T1000 (cell line): ENCODE measurements at places on chromosomes 4 and X.

DNA sequence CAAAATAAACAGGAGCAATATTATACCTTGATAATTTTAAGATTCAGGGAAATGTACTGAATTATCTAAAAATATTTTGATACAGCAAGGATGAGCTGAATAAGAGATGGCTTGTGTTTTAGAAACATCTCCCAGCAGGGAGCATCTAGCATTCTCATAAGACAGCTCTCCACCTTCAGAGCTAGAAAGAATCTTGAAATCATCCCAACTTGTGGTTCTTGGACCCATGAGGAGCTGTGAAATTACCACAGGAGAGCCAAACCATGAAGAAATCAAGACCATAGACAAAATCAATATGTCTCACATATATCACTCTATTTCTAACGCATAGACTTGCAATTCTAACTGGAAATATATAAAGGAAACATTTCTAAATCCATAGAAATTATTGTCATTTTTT, 210.6 kb upstream of the DKK2 start:
- DNase-seq = no peak

DNA sequence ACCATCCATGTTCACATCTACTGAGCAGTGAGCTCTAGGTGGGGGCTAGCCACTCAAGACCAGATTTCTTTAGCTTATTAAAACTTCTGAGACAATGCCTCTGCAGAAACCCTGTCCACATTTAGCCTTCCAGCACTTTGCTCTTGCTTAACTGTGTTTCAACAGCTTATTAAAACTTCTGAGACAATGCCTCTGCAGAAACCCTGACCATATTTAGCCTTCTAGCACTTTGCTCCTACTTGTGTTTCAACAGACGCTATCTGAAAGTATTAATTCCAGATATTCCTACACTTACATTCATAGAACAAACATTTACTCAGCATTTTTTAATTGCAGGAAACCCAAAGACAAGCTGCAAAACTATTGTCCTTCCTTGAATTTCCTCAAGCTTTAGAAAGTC, 91.9 kb downstream of the SEL1L3 start:
- DNase-seq = no peak

- DNase-seq = no peak
Observed at GRCh38 chr4:5962416-5962815, 55.8 kb downstream of the C4orf50 start.

- DNase-seq = no peak
Observed at GRCh38 chrX:54530357-54530900, 410 bp downstream of the GNL3L start.

- DNase-seq = no peak
Observed at GRCh38 chr4:16157609-16158503, 68.4 kb downstream of the TAPT1 start.

GRCh38 chr4:78568640-78569305, 17.2 kb downstream of the ANXA3 start:
- DNase-seq = no peak

- no peak for DNase-seq
Observed at GRCh38 chr4:180434131-180434895, 1808.9 kb upstream of the TENM3 start.

DNA sequence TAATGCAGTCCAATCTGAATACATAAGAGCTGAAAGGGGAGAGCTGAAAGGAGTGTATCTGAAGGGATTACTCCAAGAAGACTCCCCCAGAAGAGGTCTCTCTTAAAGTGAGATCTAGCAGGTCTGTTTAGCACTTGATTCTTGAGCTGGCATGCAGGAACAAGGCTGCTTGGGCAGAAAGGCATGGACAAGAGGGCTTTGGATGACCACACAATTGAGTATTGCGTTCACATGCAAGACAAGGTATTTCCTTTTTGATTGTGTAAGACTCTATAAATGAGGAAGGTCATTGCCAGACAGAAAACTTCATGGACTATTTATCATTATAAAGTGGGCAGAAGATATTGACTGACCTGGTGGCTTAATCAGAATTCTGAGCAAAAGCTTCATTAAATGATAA, 145.5 kb upstream of the AFF2 start:
- no peak for DNase-seq

DNA sequence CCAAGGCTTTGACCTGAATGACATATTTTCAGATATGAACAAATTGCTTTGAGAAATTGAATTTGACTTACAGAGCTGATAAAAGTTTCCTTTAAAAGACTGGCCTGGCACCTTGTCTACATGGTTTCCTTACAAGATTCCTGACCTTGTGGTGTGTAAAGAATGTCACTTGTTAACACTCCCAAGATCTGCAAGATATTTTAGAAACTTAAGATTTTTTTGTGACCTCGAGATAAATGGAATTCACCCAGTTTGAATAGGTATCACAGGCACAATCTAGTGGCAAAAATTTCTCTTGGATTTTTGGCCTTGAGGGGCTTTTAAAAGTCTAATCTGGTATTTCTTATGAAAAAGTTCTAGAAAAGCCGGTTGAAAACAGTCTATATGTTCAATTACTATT, 1568.9 kb upstream of the IGFBP7 start:
- no peak for DNase-seq

GRCh38 chrX:40013266-40014195, 84.2 kb downstream of the BCOR start:
- DNase-seq = peak; percentile 3

DNA sequence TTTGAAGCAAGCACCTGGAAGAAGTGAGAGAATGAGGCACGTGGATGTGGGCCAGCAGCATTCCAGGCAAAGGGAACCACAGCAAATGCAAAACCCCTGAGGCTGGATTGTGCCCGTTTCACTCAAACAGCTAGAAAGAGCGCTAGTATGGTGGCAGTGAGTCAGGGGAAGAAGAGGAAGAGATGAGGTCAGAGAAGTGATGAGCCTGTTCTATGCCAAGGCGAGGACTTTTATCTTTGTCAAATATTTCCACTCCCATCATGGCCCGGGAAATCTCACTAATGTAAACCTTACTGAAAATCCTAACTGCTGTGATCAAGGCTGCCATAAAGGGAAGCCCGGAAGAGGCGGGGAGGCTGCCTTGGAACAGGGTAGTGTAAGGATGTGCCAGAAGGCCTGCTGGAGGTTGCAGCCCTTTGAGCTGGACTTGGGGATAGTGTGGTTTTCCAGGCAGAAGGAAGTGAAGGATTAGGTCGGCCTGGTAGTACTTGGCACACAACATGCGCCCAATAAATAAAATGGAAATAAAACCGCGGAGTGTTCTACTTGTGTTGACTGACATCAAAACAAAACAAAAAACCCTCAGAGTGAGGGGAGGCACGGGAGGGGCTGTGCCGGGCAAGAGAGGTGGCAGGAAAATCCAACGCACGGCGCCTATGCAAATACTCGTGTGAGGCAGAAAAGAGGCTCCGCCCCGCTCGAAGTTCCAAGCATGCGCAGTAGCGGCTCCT, 1.2 kb upstream of the CDK16 start:
- no peak for DNase-seq

- DNase-seq = no peak
Observed at GRCh38 chr4:2913168-2913567, 50.0 kb downstream of the NOP14 start.

- no peak for DNase-seq
Observed at GRCh38 chr4:119653990-119654389, 25.4 kb upstream of the PDE5A start.

DNA sequence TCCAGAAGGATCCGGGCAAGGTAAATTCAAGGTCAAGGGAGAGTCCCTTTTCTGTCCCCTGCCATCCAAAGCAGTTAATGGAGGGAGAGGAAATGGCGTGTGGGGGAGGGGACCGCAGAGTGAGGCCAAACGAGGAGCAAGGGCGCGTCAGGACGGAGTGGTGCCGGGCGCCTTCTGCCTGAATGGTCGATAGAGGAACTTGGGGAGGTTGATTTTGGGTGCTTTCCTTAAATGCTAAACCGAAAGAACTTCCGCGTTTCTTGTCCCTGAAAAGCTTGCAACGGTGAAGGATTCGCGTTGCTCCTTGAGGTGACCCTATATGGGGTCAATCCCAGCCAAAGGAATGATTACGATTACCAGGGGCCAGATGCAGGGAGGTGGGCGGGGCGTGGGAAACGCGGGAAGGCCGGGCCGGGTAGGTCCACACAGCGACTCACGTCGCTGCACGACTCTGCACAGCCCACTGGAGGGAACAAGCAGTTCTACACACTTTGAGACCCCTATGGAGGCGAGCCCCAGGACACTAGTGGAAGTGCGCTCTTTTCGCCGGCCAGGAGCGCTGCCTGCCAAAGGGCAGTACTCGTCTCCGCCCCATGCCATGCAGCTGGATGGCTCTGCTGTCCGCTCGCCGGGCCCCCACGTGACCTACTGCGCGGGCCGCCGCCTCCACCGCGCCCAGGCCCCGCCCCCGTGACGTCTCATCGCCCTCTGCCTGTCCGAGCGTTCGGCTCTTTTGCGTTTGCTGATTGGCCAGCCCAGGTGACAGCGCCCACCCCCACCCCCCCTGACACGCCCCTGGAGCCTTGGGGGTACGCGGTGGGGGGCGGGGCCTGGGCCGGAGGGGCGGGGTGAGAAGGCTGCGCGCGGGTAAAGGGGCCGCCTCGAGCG, 452 bp upstream of the GK start:
- peak; percentile 89 for DNase-seq

GRCh38 chrX:67545893-67546495, 2.2 kb downstream of the AR start:
- DNase-seq = peak; percentile 36

- DNase-seq = peak; percentile 60
Observed at GRCh38 chrX:153886915-153887314, 942 bp upstream of the L1CAM start.

DNA sequence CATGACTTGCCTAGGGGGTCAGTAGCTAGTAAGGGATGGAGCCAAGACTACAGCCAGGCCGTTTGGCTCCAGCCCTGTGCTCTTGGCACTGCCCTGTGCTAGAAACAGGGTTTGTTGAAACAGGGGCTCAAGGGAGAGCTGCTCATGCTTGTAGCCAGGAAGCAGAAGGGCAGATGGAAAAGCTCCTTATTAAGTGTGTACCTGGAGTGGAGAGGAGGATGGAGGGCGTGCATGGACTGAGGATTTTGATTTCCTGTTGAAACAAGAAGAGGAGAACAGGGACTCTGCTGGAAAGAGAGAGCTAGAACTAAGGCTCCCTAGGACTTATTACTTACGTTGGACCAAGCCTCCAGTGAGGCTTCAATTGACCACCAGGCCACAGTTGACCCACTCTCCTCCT, 363.0 kb downstream of the MID1IP1 start:
- no peak for DNase-seq

DNA sequence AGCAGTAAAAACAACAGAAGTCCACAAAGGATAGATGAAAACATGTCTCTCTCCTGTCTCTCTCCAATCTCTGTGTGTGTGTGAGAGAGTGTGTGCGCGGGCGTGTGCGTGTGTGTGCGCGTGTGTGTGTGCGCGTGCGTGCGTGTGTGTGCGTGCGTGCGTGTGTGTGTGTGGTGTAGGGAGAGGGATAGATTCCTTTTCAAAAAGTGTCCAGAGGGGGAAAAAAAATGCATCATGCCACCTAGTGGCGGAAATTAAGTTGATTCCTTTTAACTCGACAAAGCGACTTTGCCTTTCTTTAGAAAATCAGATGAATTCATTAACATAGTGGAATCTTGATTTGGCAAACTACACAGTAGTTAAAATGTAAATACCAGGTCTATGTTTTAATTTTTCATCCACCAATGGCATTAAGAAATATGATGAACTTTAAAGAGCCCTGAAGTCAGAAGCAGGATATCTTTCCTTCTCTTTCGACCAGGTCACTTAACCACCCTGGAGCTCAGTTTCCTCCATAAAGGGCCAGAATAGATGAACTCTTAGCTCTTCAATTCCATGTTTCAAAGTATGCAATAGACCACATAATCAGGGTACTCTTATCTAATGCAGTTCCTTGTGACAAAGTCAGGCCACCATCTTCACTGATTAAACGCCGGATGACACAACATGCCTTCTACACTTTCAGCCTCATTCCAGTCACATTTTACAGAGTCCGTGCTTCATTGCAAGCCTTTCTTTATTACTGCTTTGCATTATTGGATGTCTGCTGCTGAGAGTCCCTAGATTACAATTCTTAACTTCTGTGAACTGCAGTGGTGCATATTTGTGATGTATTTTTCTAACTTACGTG, 162.8 kb downstream of the FBXO8 start:
- DNase-seq = no peak

- DNase-seq = no peak
Observed at GRCh38 chrX:121571333-121571732, 523.9 kb downstream of the GLUD2 start.

DNA sequence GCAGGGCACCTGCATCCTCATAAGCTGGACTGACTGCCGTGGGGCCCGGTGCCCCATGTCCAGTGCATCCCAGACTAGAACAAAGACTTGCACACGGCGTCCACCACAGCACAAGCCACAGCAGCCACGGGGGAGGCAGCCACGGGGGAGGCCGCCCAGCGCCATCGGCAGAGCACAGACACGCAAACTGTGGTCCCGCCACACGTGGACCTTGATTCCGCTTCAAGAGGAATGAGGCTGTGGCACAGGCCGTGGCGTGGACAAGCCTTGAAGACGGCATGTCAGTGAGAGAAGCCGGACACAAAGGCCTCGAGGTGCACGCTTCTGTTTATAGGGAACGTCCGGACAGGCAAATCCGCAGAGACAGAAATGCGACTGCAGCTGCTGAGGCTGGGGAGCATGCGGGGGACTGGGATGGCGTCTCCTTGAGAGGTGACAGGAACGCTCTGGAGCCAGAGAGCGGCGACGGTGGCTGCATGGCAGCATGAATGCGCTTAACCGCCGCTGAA, 10.1 kb upstream of the CPLX1 start:
- DNase-seq = no peak
